Vein endothelial cell (primary cell): ENCODE measurements at places on chromosomes 16 and 17. TPM values are rescaled to one million over a fixed set of nuclear protein-coding genes. Genes with fewer than 3 reads are reported as not detected.

The ASPHD1 gene
- total RNA-seq, result 0.33 and 0.48 TPM in 2 replicates

The CLEC18A gene
- total RNA-seq, result 0.57 and 0.98 TPM in 2 replicates

The RNF167 gene
- 39.5 and 40.2 TPM in 2 replicates for total RNA-seq

The RAB34 gene
- total RNA-seq, result 25.3 and 42.1 TPM in 2 replicates

The FAM20A gene
- total RNA-seq, result not detected in 2 replicates

The AIPL1 gene
- not detected in 2 replicates for total RNA-seq

The TEX19 gene
- total RNA-seq, result under 0.01 TPM in 1 of 2 replicates, not detected in the other

The GAST gene
- not detected in 2 replicates for total RNA-seq

The CFAP97D1 gene
- not detected in 2 replicates for total RNA-seq

The MT4 gene
- not detected in 2 replicates for total RNA-seq

The SOST gene
- total RNA-seq, result not detected in 2 replicates

The SLC5A2 gene
- 0.10 TPM in 1 of 2 replicates, not detected in the other for total RNA-seq

The TNFRSF17 gene
- total RNA-seq, result not detected in 2 replicates

The UMOD gene
- total RNA-seq, result not detected in 2 replicates

The NACA2 gene
- total RNA-seq, result not detected in 2 replicates

The ARHGDIG gene
- total RNA-seq, result 0.57 and 2.3 TPM in 2 replicates

The PRAC2 gene
- not detected in 2 replicates for total RNA-seq

The TMEM114 gene
- total RNA-seq, result not detected in 2 replicates

The VMO1 gene
- total RNA-seq, result not detected in 2 replicates

The NRN1L gene
- total RNA-seq, result not detected in 2 replicates

The NCBP3 gene
- total RNA-seq, result 28.1 and 28.4 TPM in 2 replicates

The EVPL gene
- total RNA-seq, result not detected in 2 replicates

The CCR7 gene
- total RNA-seq, result not detected in 2 replicates

The KRT31 gene
- total RNA-seq, result not detected in 2 replicates

The HS3ST6 gene
- total RNA-seq, result not detected in 2 replicates

The SLC38A7 gene
- total RNA-seq, result 34.9 and 38.8 TPM in 2 replicates

The TVP23A gene
- total RNA-seq, result not detected in 2 replicates

The MYH8 gene
- total RNA-seq, result not detected in 2 replicates

The CMTR2 gene
- total RNA-seq, result 30.7 and 41.4 TPM in 2 replicates

The TBX2 gene
- total RNA-seq, result 0.29 TPM in 1 of 2 replicates, not detected in the other

The FOXN1 gene
- not detected in 2 replicates for total RNA-seq

The AATF gene
- total RNA-seq, result 22.2 and 23.9 TPM in 2 replicates

The KRTAP3-2 gene
- total RNA-seq, result not detected in 2 replicates

The CCL8 gene
- total RNA-seq, result 0.38 TPM in 1 of 2 replicates, not detected in the other

The KRTAP4-6 gene
- total RNA-seq, result not detected in 2 replicates

The TNFRSF13B gene
- not detected in 2 replicates for total RNA-seq

The SLC13A2 gene
- total RNA-seq, result not detected in 2 replicates

The MLYCD gene
- total RNA-seq, result 2.2 and 2.9 TPM in 2 replicates

The GRAPL gene
- total RNA-seq, result 37.7 and 106 TPM in 2 replicates

The KRTAP17-1 gene
- total RNA-seq, result not detected in 2 replicates

The TEKT5 gene
- total RNA-seq, result 0.65 TPM in 1 of 2 replicates, not detected in the other

The WSCD1 gene
- total RNA-seq, result 28.4 and 30.1 TPM in 2 replicates

The ABI3 gene
- 40.9 and 44.1 TPM in 2 replicates for total RNA-seq

The VWA3A gene
- not detected in 2 replicates for total RNA-seq

The NFAT5 gene
- total RNA-seq, result 45.1 and 45.9 TPM in 2 replicates

The CDH15 gene
- total RNA-seq, result 0.33 TPM in 1 of 2 replicates, not detected in the other

The C16orf92 gene
- total RNA-seq, result not detected in 2 replicates

The PRR29 gene
- 0.33 and 0.57 TPM in 2 replicates for total RNA-seq

The MRM3 gene
- total RNA-seq, result 20.9 and 22.9 TPM in 2 replicates

The CDH11 gene
- total RNA-seq, result 73.2 and 75.1 TPM in 2 replicates

The SDR42E2 gene
- total RNA-seq, result not detected in 2 replicates

The TEX14 gene
- under 0.01 TPM in 2 replicates for total RNA-seq
